ENCODE measurements at places on chromosomes 7 and 10.

- no peaks in the 10 kb centered on the region for H3K27me3 ChIP-seq
- DNase-seq, result peak; percentile 75
- H3K4me3 ChIP-seq, result peak within 1 kb of the TSS; percentile 98
- peak within 1 kb of the TSS; percentile 95 for H3K27ac ChIP-seq
- peaks cover 24% of the 10 kb centered on the region for H3K36me3 ChIP-seq
- H3K4me1 ChIP-seq, result peaks cover 55% of the 10 kb centered on the region
Observed at GRCh38 chr10:15168291-15168785, at the start of gene NMT2. Gene NMT2 (minus strand): TSS chr10:15168693. CDS start chr10:15168612, 81 bp downstream.

- DNase-seq, result no peak
- H3K27ac ChIP-seq, result no peak overlapping the region
- no peaks in the 10 kb centered on the region for H3K4me1 ChIP-seq
- no peaks in the 10 kb centered on the region for H3K27me3 ChIP-seq
- H3K36me3 ChIP-seq, result no peaks in the 10 kb centered on the region
Observed at GRCh38 chr7:81112731-81113130, 193.9 kb upstream of the SEMA3C start.

- peaks cover 44% of the 10 kb centered on the region for H3K27me3 ChIP-seq
- H3K36me3 ChIP-seq, result no peaks in the 10 kb centered on the region
- no peak overlapping the region for H3K4me3 ChIP-seq
- H3K27ac ChIP-seq, result no peak overlapping the region
- peaks cover 18% of the 10 kb centered on the region for H3K4me1 ChIP-seq
- no peak for DNase-seq
Observed at GRCh38 chr7:22733761-22734160, 6.8 kb downstream of the IL6 start.

GRCh38 chr10:110013630-110014293 is 6.0 kb downstream of the ADD3 start:
- H3K4me3 ChIP-seq, result no peak overlapping the region
- peaks cover 7% of the 10 kb centered on the region for H3K36me3 ChIP-seq
- peaks cover 66% of the 10 kb centered on the region for H3K4me1 ChIP-seq

DNA sequence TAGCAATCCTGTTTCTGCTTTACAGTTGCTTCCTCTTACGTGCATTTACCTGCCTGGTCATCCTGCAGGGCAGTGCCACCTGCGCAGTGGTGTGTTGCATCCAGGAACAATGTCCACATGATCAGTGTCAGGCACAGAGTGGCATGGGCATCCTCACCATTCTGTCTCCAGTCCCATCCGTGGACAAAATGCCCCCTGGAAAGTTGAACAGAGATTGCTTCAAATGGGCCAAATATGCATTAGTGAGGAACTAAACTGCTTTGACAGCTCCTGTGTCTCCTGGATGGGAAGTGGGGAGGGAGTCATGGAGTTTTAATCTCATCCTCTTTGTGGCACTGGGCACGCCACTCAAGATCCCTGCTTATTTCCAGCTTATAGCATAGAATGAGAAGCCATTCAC is 151.8 kb downstream of the DPP6 start:
- H3K4me3 ChIP-seq, result no peak overlapping the region
- H3K27me3 ChIP-seq, result no peaks in the 10 kb centered on the region
- no peaks in the 10 kb centered on the region for H3K36me3 ChIP-seq
- no peak overlapping the region for H3K27ac ChIP-seq
- H3K4me1 ChIP-seq, result no peaks in the 10 kb centered on the region

DNA sequence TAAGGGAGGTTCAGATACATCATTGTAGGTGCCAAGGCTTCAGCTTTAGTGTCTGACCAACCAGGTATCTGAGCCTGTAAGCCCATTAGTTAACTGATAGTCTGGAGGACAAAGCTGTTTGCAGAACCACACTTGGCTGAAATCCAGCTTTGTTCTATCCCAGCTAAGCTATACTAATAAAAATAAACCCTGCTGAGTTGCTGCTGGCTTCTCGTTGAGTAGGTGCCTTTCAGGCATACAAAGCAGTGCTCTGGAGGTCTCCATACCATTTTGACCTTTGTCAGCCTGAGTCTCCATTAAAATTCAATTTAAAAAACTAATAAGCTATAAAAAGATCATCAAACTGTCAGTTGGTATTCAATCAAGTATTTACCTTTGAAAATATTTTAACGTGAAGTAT is 22.0 kb downstream of the CDCA7L start:
- no peak overlapping the region for H3K4me3 ChIP-seq
- DNase-seq, result no peak
- peaks cover 6% of the 10 kb centered on the region for H3K4me1 ChIP-seq

- no peaks in the 10 kb centered on the region for H3K36me3 ChIP-seq
- H3K4me3 ChIP-seq, result no peak overlapping the region
- DNase-seq, result no peak
Observed at GRCh38 chr7:17558558-17559332, 260.3 kb downstream of the AHR start.

GRCh38 chr7:51265066-51265907 is 51.3 kb downstream of the COBL start:
- no peaks in the 10 kb centered on the region for H3K27me3 ChIP-seq
- no peak for DNase-seq
- H3K4me3 ChIP-seq, result no peak overlapping the region
- no peaks in the 10 kb centered on the region for H3K4me1 ChIP-seq
- H3K36me3 ChIP-seq, result no peaks in the 10 kb centered on the region
- no peak overlapping the region for H3K27ac ChIP-seq

- peak overlapping the region; percentile 96 for H3K27ac ChIP-seq
- peaks cover 7% of the 10 kb centered on the region for H3K36me3 ChIP-seq
- DNase-seq, result peak; percentile 14
- peak overlapping the region; percentile 95 for H3K4me3 ChIP-seq
Observed at GRCh38 chr7:135210888-135211178, 493 bp downstream of the WDR91 start.

DNA sequence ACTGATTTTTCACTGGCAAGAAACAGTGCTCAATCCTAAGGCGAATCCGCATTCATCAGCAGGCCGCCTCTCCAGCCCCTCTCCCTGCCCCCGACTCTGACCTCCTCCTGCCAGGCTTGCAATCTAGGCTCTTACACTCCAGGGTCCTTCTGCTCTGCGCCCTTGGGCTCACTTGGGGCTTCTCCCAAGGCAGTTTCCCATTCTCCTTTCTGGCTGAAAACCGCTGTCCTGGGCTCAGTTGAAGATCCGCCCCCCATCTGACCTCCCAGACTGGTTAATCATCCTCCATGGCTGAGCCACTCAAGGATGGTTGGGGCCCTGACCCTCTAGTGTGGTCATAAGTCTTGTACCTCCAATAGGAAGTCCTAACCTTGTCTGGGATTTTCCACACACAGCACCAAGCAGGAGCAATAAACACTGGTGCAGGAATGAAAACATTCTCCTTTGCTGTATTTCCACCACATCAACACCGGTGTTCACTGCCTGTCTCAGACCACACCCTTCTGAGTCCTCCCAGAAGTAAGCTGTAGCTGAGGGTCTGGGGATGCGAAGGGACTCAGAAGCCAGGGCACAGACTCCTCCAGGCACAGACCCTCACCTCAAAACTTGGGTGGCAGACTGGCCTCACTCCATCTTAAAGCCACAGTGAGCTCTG is 42.4 kb downstream of the TNS3 start:
- DNase-seq, result no peak
- no peaks in the 10 kb centered on the region for H3K4me1 ChIP-seq
- H3K4me3 ChIP-seq, result no peak overlapping the region
- H3K36me3 ChIP-seq, result no peaks in the 10 kb centered on the region

DNA sequence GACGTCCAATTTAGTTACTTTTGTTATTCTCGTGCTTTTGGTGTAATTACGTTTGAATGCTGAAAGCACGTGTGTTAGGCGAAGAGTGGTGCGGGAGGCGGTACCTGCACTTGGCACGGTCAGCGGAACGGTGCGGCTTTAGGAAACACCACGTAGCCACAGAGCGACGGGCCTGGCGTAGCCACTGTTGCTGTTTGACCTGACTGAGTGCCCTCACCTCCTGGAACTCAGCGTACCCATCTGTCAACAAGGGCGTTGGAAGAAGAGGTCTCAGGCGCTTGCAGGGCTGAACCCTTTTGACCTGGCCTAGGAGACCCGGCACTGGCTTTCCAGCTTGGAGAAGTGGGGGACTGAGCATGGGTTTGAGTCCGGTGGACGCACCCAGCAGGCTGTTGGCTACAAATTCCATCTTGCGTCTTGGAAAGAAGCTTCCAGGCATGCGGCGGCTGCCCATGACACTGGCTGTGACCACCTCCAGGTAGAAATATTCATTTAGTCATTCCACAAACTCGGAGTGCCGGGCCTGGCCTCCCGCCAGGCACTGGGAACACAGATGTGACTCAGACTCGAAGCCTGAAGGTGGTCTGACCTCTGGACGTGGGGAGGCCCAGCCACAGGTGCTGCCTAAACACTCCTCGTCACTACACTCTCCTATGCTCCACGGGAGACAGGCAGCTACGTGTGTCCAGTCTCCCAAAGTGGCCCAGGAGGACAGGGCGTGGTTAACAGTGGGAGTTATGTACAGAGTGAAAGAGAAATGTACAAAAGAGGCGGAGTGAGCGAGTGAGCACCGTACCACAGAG is 22.2 kb downstream of the FAM20C start:
- H3K4me1 ChIP-seq, result no peaks in the 10 kb centered on the region
- no peaks in the 10 kb centered on the region for H3K36me3 ChIP-seq
- no peak for DNase-seq
- no peak overlapping the region for H3K27ac ChIP-seq
- no peaks in the 10 kb centered on the region for H3K27me3 ChIP-seq
- no peak overlapping the region for H3K4me3 ChIP-seq

DNA sequence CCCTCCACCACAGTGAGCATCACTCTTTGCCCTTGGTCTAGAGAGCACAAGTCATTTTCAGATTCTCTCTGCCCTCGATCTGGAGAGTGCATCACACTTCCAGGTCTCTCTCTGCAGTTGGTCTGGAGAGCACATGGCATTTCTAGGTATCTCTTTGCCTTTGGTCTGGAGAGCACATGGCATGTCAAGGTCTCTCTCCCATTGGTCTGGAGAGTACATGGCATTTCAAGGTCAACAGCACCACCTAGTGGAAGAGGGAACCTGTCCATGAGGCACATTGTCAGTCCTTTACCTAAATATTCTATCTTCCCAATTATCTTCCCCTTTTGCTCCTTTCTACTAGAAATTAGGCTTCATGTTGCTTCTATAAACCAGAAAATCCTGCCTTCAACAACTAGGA is 1139.4 kb downstream of the XPNPEP1 start:
- H3K27ac ChIP-seq, result no peak overlapping the region
- no peaks in the 10 kb centered on the region for H3K36me3 ChIP-seq
- no peak overlapping the region for H3K4me3 ChIP-seq
- H3K4me1 ChIP-seq, result no peaks in the 10 kb centered on the region

- no peaks in the 10 kb centered on the region for H3K27me3 ChIP-seq
- no peaks in the 10 kb centered on the region for H3K36me3 ChIP-seq
- DNase-seq, result no peak
- no peak overlapping the region for H3K4me3 ChIP-seq
Observed at GRCh38 chr7:99293167-99293566, 20.5 kb downstream of the MYH16 start.

GRCh38 chr7:18320422-18320821 is 175.1 kb upstream of the HDAC9 start:
- no peaks in the 10 kb centered on the region for H3K36me3 ChIP-seq
- H3K4me1 ChIP-seq, result no peaks in the 10 kb centered on the region
- no peaks in the 10 kb centered on the region for H3K27me3 ChIP-seq
- no peak overlapping the region for H3K4me3 ChIP-seq

GRCh38 chr7:111527545-111527944 is 34.7 kb downstream of the IMMP2L start:
- H3K36me3 ChIP-seq, result no peaks in the 10 kb centered on the region
- H3K27me3 ChIP-seq, result no peaks in the 10 kb centered on the region

- H3K27me3 ChIP-seq, result no peaks in the 10 kb centered on the region
- DNase-seq, result no peak
- H3K27ac ChIP-seq, result peak overlapping the region; percentile 81
- H3K36me3 ChIP-seq, result peaks cover 47% of the 10 kb centered on the region
- peak overlapping the region; percentile 46 for H3K4me3 ChIP-seq
Observed at GRCh38 chr7:24963218-24963617, 16.8 kb downstream of the OSBPL3 start.

DNA sequence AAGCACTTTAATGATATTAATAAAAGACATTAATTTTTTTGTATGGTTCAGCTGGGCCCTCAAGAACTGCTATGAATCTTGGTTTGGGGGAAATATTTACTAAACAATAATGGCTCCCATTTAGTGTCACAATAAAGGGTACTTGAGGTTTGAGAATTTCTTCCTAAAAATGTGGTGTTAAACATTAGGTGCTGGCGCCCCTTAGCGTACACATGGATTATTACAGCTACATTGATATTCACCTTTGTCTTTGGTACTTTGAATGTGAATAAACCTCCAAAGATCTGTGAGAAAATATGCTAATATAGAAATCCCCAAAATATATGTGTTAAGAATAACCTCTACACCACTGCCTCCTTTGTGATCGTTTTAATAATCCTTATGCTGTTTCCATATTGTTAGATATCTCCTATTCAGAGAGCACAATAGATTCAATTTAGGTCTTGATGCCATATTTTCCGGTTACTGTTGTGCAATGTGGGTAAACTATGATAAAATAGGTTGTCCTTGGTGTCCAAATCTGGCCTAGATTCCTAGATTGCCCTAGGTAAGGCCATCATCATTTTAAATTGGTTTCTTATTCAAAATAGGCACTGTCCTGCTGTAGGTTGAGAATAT is 161.8 kb upstream of the CACNA2D1 start:
- H3K36me3 ChIP-seq, result no peaks in the 10 kb centered on the region
- H3K27me3 ChIP-seq, result no peaks in the 10 kb centered on the region

GRCh38 chr10:12783293-12783692 is 218.2 kb downstream of the CCDC3 start:
- no peak for DNase-seq
- no peak overlapping the region for H3K4me3 ChIP-seq
- peaks cover 30% of the 10 kb centered on the region for H3K4me1 ChIP-seq
- H3K27me3 ChIP-seq, result no peaks in the 10 kb centered on the region

DNA sequence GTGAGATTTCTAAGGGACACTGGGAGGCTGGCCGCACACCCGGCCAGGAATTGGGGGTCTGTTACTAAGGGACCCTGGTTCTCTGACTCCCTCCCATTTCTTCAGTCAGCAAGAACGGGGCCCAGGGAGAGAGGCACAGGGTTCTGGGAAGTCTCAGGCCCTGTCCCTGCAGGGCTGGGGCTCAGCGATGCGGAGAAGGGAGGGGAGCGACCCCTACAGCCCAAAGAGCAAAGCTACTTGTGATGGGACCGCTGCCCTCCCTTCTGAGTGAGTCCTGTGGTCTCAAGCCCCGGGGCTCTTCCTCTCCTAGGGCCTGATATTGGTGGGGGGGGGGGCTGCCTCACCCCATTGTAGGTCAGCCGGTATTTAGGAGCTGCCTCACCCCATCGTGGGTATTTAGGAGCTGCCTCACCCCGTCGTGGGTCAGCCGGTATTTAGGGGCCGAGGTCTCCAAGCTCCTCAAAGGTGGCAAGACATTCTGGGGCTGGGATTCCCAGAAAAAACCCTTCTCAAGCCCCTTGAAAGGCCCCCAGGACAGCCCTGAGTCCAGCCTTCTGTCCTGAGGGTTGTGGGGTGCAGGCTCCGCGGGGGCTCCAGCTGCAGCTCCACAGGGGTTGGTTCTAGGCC is 16.9 kb upstream of the NKX6-2 start:
- H3K27me3 ChIP-seq, result no peaks in the 10 kb centered on the region
- no peaks in the 10 kb centered on the region for H3K36me3 ChIP-seq
- no peak overlapping the region for H3K4me3 ChIP-seq

DNA sequence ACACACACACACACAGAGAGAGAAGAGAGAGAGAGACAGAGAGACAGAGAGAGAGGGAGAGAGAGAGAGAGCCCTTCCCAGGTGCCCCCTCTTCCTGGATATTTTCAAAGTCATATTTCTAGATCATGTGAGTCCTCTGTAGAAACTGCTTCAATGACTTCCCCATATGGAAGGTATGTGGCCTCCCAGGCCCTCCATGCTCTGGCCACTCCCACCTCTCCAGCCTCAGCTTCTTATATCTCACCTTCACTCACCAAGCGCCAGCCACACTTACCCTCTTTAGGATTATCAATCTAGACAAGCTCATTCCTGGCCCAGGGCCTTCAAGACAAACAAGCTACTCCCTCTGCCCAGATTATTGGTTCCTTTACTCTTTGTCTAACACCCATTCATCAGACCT is 259.7 kb downstream of the MTERF1 start:
- H3K36me3 ChIP-seq, result no peaks in the 10 kb centered on the region
- no peak overlapping the region for H3K4me3 ChIP-seq
- H3K27ac ChIP-seq, result no peak overlapping the region

All from activated T-helper 2 cell treated with anti-CD3 and anti-CD28 coated beads, Interferon-gamma antibody, Interleukin-2, Interleukin-4, amounts not matched to agents 10 μg/mL and 5 μg/mL and 100 μg/mL, durations not matched to agents 14 hours and 24 hours and 36 hours (primary cell).